ENCODE measurements at places on chromosomes 2 and 18.
A peak's percentile ranks its signal among the peaks of the same experiment; 100 is the strongest.

- DNase-seq = no peak
These were observed 109.9 kb downstream of the ZNF236 start for GRCh38 chr18:76932026-76932819.

DNA sequence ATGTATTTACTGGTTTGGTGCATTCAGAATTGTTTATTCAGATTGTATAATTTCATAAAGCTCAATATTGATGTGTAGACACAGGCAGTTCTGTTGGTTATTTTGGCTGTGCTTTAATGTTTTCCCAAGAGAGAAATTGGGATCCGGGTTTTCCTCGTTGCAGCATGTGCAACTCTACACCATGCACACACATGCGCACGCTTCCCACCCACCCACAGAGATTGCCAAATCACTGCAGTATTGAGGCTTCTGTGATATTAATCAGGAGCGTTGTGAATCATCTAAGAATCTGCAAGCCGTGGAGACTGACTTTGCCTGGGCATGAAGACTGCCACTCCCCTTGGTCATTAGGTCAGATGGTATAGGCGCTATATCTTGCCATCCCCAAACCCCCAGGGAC is 571.5 kb downstream of the SLC4A3 start:
- DNase-seq = no peak

DNA sequence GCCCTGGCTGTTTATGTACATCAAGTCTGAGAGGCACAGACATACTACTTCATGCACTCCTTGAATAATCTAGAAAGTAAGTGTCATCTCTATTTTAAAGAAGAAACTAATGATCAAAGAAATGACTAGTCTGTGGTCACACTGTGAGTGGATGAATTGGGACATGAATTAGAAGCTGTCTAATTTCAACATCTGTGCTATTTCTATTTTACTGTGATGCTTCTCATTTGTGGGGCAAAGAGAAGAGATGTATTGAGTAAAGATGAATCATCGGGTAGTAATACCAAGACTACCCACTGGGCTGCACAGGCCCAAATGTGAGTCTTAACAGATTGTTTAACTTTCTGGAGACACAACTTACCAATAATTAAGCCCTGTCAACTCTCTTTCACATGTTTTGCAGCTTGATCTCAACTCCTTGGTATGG is 42.4 kb upstream of the MTIF2 start:
- peak; percentile 36 for DNase-seq

DNA sequence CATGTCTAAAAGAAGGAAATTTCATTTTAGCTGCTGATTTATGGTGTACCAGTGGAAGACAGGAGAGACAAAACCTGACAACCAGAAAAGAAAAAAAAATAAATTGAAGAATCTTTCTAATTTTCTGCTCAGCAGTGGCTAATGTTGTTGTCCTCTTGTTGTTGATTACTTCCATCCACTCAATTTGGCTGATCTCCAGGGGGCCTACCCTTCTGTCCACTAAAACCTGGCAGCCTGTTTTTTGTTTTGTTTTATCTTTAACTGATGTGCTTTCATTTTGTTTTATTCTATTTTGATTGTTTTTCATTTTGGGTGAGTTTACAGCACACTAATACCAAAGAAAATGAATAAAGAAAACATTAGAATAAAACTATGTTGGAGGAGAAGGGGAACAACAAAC is 27.4 kb downstream of the TFPI start:
- no peak for DNase-seq

- no peak for DNase-seq
These were observed 279.5 kb upstream of the SIX2 start for GRCh38 chr2:45288532-45289417.

GRCh38 chr2:235148201-235149170 is 196.7 kb downstream of the SH3BP4 start:
- no peak for DNase-seq

DNA sequence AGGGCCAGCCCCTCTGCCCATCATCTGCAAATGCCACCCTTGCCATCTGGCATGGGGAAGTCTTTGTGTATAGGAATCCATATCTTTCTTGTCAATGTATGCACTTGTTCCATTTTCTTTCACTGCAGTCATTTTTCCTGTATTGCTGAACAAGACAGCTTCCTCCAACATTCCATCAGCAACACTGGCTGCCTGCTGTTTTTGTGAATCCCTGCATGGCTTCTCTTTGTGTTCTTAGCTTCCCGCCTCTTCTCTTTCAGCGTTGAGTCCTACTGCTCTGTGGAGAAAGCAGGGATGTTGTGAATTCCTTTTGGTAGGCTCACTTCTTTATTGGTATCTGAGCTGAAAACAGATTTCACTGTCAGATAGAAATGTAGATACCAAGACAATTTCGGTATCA is 150.0 kb downstream of the LPIN1 start:
- no peak for DNase-seq

DNA sequence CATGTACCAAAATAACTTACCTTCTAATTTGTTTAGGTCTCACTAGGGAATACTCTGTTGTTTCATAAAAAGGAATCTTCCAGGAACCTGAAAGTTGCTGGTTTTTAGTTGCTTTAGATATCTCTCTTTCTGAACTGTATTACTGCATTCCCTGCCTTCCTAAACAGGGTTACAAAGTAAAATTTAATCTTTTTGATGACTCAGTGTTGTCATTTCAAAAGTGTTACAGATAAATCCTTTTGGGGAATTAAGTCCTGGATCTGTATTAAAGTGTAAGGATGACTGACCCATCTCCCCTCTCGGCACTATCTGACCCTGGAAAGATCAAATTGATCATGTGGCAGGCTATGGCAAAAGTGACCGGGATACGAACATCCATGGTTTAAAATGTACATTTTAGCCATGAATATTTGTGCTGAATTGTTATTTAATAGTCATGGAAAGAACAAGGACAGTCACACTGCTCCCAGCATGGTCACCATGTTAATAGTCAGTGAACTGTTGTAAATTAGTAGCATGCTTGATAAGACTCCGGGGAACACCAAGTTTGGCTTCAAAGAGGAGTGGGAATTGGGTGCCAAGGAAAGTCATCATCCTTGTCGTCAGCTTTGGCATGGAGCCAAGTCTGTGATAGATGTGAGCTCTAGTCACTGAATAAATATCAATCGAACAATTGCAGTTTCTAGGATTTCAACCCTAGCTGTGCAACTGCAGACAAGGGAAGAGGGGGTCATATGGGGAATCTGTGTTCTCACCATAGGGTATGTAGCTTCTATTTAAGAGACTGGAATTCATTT is 4.2 kb downstream of the PLEKHA3 start:
- no peak for DNase-seq

GRCh38 chr2:100470898-100471514 is 724 bp downstream of the NMS start:
- DNase-seq = no peak

DNA sequence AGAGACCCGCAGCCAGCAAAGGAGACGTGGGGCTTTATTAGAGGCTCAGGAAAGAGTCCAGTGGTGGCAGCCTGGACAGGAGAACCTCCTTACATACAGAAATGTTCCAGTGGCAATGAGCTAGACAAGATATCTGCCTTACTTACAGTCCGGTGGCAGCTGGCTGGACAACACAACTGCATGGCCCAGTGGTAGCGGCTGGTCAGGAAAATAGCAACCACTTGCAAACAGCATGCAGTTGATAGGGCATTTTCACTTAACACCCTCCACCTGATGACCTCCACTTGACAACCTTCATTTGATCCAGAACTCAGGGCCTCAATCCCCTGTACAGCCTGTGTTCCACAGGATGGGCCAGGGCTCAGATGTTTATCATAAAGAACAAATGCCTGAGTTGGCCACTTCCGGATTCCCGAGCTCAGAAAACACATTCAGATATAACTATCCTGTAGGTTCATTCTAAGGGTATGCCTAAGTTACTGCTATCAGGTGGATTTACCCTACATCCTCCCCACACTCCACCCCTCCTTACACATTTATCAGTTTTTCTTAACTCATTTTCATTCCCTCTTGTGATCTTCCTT is 63.3 kb upstream of the ITPRID2 start:
- no peak for DNase-seq

- DNase-seq = no peak
These were observed 821 bp upstream of the EML6 start for GRCh38 chr2:54722641-54723040.

GRCh38 chr2:236993-237539 is 26.8 kb downstream of the SH3YL1 start:
- DNase-seq = no peak

DNA sequence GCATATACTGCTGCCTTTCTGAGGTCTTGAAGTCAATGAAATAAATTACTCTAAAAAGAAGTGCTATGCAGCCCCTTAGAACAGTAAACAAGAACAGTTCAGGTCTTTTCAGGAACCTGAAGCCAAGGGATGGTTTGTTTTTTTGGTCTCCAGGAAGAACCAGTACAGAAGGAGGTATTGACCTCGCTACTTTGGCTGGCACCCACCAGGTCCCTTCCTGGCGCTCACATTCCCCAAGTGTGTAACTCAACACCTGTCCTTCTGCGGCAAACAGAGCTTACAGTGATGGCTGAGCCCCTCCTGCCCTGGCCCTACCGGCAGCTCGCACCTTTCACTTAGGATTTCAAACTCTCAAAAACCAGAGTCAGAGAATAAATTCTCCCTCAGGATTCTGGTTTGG is 51.9 kb downstream of the SETBP1 start:
- no peak for DNase-seq

- DNase-seq = no peak
These were observed 179.7 kb upstream of the SH3BP4 start for GRCh38 chr2:234771980-234772732.

GRCh38 chr2:79824086-79824786 is 311.4 kb downstream of the CTNNA2 start:
- DNase-seq = no peak

DNA sequence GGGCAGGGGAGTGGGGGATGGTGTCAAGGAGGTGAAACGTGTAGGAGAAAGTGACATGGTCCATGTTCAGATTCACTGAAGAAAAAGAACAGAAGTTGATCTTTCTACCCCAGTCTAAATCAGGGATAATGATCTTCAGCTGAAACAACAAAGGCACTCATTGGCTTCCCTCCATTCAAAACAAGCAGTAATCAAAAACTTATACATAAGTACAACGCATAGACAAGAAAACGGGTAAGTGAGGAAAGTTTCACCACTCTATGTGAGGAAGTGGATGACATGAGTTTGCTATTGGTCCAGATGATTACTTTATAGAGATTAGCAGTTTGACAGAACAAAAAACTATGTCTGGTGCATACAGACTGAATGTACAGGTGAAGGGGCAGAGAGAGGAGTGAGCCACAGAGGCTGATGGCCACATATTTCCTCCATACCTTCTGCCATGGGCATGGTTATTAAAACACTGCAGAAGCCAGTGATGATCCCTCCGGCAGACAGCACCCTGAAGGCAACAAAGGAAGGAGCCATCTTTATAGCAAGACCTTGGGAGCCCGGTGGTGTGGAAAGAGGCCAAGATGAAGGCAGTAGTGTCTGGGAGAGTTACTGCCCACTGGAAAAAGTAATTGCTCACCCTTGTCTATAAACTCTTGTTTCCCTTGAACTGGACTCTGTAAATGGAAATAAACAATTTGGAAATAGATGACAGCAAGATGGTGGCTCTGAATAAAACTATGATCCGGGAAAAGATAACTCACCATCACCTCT is 57.7 kb downstream of the SLC25A12 start:
- DNase-seq = no peak

DNA sequence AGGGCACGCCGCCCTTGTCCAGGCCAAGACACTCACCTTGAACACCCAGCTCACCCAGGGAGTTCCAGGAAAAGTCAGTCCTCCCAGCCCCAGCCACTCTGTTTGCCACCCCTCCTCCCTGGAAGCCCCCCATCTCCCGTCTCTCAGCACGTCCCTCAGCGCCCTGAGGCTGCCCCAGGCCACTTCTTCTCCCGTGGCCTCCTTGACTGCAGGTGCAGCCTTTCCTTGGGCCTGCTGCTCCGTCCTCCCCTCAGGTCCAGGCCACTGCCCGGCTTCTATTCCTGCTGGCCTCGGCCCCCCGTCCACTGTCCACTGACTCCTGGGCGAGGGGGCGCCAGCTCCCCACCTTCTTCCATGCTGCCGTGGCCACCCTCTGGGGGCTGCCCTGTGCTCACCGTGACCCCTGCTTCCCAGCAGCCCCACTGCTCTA is 239.1 kb downstream of the HDAC4 start:
- no peak for DNase-seq

DNA sequence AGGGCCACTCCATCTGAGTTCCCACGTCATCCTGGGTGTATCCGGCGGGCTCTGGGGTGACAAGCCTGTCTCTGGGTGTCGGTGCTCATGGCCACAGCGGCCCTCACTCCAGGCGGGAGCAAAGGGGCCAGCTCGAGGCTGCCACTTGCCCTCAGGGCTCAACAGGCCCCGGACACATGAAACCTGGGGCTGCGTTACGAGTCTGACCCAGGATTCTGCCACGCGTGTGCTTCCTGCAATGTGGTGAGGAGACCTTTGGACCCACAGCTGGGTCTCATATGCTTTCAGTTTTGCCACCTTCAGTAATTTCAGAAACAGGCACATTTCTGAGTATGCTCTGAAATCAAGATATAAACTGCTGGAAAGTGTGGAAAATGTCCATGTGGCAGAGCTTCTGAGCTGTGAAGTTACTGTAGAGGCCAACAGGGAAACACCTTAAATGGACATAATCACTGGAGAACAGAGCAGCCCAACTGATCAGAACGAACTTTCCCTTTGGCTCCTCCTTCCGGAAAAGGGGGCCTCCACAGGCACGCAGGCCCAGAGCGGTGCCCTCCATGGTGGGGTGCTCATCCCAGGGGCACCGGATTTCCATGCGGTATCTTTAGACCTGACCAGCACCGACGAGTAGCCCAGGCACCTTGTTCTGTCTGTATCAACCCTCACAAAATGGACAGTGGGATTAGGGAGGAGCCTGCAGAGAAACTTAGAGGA is 14.1 kb downstream of the PER2 start:
- DNase-seq = no peak

DNA sequence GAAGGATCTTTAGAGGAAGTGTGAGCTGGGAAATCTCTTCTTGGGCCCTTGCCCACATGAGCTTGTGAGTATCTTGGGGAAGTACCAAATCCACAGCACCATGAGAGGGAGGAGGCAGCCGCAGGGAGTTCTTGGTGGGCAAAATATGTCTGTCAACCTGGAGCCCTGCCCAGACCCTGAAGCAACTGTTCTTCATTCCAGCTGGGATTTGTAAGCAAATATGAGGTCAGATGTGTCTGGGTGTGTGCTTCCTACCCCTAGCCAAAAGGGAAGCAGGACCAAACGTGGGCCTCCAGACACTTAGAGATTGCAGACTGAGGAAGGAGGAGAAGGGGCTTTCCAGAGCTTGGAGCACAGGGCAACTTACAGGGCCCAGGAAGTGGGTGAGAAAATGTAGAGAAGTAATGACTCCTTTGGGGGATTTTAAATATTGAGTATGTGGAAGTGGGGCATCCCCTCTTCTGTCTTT is 41.9 kb downstream of the TMEM247 start:
- no peak for DNase-seq
